ENCODE measurements at places on chromosomes 5 and 9.

DNA sequence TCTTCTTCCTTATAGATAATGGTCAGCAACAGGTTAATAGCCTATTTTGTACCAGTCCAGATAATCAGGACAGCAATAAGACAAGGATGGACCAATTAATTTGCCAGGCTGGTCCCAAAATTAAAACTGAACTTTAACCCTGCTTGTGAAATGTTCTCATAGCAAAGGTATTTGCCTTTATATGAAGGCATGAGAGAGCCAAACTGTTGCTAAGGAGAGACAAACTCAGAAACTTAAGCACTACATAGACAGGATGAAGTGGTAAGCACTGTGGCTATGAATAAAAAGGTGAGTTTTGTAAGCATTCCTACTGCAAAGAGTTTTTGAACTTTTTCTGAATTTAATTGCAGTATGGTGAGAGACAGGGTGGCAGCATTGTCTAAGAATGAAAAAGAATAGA is 174.7 kb upstream of the PPP1R2B start:
- no peak for DNase-seq

GRCh38 chr9:88587885-88588649 is 53.1 kb downstream of the NXNL2 start:
- no peak for DNase-seq

DNA sequence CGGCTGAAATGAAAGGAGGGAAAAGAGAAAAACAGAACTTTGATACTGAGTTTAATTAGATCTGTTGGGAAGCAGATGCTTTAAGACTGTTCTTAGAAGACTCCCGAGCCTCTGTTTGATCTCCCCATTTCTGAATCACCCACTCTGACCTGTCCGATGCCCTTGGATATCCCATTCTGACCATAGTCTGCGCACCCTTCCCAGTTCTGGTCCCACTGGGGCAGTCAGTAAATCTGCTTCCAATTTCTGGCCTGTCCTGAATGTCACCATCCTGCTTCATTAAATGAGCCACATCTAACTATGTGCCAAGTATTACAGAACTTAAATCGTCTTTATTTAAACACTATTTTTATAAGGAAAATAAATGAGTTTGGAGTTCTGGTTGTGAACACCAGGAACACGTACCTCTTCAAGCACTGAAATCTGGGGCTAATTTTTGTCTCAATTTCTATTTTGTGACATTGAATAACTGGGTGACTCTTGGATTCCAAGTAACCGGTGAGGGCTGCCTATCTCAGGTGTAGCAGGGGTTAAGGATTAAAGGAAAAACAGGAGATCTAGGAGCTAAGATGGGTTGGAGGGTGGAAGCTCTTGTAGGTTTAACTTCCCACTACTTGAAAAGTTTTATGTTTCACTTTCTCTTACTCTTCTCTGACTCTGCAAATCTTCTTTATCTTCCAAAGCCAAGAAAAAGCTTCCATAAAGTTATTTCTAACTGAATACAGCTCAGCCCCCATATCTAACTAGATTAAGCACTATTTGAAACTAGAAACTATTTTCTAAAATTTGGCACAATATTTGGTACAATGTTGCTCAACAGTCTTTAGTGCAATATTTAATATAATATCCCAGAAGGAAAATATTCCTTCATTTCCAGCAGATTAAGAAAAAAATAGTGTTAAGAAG is 40.1 kb downstream of the ALDH1A1 start:
- no peak for DNase-seq

DNA sequence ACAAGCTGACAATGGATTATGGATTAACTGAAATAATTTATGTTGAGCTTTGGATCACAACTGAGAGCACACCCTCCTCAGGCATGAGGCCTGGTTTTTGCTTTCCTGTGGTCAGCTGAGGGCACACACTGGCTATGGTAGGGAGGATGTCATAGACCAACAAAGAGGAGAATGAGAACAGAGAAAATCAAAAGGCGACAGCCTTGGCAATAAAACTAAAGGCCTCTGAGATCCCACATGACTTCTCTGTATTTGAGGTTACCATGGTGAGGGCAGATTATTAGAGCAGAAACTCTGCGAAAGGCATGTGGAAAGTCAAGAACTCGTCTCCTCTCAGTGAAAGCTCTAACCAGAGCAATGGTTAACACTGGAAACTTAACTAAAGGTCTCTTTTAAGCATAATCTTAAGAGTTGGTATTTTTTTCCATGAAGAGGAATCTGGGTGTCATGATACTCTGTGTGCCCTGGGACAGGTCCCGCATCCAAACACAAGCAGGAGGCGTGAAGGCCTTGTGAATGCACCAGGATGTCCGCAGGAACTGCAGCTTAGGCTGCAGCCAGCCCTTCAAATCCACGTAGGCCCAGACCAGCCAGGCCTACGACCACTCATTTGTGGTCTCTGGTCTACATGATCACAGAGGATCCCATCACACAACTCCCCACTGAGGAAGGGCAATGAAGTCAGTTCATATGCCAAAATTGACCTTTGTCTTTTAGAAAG is 12.4 kb upstream of the MEIKIN start:
- DNase-seq = no peak

DNA sequence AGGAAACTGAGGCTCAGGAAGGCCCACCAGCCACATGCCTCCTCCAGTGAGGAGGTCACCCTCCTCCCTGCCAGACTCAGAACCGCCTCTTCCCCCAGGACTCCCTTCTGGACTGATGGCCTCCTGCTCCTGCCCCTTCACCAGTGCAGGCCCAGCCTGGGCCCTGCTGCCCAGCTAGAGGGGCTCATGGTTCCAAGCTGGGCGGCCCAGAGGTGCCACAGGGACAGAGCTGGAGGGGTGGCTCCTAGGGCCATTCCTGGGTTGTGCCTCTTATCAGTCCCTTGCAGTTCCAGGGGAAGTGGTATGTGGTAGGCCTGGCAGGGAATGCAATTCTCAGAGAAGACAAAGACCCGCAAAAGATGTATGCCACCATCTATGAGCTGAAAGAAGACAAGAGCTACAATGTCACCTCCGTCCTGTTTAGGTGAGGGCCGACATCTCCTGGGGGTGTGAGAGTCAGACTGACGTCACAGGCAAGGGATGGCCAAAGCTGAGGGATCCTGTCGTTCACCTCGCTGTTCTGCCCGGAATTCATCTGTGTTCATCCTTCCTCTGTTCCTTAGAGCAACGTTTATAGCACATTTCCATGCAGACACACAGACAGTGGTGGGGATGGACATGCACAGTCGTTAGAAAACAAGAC is 819 bp downstream of the LCN2 start:
- DNase-seq = no peak

DNA sequence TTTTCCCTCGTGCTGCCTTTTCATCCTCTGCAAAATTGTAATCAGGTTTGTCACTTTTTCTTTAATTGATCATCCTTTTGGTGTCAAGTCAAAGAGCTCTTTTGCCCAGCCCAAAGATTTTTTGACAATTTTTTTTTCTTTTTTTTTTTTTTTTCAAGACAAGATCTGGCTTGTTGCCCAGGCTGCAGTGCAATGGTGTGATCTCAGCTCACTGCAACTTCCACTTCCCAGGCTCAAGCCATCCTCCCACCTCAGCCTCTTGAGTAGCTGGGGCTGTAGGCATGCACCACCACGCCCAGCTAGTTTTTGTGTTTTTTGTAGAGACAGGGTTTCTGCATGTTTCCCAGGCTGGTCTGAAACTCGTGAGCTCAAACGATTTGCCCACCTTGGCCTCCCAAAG is 36.7 kb downstream of the CDK7 start:
- DNase-seq = no peak

- no peak for DNase-seq
These were observed 6.9 kb downstream of the PCYOX1L start for GRCh38 chr5:149364719-149365118.

DNA sequence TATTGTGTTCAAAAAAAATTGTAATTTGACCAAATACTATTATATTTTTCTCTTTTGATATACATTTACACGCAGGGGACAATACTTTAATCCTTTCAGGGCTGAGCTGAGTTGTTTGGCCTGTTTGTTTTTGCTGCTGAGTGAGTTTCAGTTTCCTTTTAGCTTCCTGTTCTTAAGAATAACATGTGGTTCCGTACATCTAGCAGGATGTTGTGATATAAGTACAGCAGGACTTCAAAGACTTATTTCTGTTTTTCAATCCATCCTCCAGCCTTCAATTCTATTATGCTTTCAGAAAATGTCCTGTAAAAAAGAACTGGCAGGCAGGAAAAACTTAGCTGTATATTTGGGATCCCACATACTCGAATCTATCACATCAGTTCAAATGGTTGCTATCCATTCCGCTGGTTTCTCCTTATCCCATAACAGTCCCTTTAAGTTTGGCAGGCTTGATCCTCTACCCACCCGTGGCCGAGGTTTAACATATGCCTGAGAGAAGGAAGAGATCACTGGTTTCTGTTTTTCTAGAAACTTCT is 1037.3 kb upstream of the ACO1 start:
- DNase-seq = no peak

- DNase-seq = no peak
These were observed 657.6 kb upstream of the RIOK2 start for GRCh38 chr5:97840643-97841042.

GRCh38 chr9:20507431-20507830 is 114.9 kb downstream of the MLLT3 start:
- no peak for DNase-seq

- no peak for DNase-seq
These were observed 428.4 kb downstream of the KDM4C start for GRCh38 chr9:7186175-7186574.

GRCh38 chr9:112028242-112029221 is 131.9 kb downstream of the UGCG start:
- no peak for DNase-seq

GRCh38 chr5:132425009-132425937 is 55.8 kb downstream of the SLC22A5 start:
- DNase-seq = no peak

DNA sequence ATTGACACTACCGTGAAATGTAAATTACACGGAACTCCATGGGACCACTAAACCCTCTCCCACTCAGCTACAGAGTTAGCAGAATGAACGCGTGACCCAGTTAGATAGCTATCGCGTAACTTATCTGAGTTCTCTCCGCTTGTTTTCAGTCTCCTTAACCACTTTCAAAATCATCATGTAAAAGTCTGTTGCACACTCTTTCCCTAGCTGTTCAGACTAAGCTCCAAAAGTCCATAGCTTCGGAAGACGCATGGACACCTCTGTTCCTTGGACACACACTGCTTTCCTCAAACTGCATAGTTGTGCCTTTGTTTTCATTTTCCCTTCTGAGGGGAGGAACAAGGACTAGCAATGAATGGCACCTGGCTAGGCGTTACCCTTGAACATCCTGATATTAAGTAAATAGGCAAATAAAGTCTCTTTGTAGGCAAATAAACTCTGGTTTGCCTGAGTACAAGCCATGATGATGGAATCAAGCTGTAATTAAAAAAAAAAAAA is 83.3 kb downstream of the DAPK1 start:
- DNase-seq = no peak

- DNase-seq = no peak
These were observed 39.1 kb upstream of the ANKRD31 start for GRCh38 chr5:75275756-75276155.

All from NCI-H2107 (cell line).